GM20000 (cell line): ENCODE measurements at places on chromosomes 16 and 17.

- DNase-seq: no peak
Measured at GRCh38 chr16:82675300-82675699, 48.5 kb downstream of the CDH13 start.

GRCh38 chr17:48375356-48375755, 54.7 kb downstream of the SKAP1 start:
- DNase-seq: no peak

- DNase-seq: no peak
Measured at GRCh38 chr16:17803625-17804410, 333.1 kb upstream of the XYLT1 start.

DNA sequence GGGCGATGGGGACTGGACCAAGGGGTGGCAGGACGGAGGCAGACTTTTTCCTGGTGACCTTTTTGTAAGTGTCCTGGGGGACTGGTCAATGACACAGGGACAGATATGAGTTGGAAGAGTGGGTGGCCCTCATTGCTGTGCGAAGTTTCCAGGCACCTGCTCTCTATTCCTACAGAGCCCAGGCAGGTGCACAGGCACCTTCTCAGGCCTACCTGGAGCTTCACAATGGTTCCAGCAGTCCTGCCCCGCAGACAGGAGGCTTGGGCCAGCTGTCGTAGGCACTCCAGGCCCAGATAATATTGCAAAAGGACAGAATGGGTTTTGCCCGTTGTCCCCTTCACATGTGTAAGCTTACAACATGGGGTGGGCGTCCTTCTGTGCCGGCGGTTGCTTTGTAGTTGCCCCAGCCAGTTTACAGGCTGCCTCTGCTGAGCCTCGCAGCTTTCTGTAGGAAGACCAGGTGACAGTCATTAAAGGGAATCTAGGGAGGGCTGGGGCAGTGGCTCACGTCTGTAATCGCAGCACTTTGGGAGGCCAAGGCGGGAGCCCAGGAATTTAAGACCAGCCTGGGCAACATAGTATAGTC, 84.3 kb downstream of the ARHGAP23 start:
- DNase-seq: no peak

- no peak for DNase-seq
Measured at GRCh38 chr17:64250233-64250835, 12.7 kb downstream of the TEX2 start.

DNA sequence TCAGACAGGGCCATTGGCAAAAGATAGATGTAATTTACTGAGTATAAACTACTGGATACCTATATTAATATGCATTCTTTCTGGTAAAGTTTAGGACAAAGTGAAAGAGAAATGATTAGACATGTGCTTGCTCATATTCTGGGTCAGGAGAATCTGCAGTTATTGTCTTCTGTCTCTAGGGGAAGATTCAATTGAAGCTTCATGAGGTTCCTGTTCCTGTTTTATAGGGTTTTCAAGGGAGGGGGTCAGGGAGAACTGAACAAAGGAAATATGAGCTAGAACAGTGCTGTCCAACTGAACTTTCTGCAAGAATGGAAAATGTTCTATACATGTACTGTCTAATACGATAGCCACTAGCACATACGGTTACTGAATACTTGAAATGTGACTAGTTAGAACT, 59.3 kb upstream of the CORO6 start:
- DNase-seq: peak; percentile 24

DNA sequence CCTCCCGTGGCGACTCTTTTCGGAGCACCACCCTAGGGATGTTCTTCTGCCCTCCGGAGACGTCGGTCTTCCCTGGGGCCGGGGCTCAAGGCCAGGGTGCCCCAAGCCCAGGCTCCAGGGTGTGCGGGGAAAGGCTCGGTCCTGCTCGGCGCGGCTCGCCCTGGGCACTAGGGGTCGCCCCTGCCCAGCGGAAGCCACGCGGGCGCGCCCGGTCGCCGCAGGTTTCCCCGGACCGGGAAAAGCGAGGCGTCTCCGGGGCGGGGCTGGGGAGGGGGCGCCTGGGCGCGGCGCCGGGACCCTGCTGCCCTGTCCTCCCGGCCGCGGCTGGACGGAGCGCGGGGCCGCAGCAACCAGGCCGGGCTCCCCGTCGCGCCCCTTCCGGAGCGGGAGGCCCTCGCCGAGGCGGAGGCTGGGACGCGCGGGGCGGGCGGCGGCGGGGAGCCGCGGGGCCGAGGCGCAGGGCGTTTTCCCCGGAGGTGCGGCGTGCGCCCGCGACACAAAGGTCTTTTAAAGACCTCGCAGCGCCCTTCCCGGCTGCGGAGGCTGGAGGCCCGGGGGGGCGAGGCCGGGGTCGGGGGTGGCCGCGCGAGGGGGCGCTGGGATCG, 76.4 kb downstream of the MRC2 start:
- peak; percentile 89 for DNase-seq

DNA sequence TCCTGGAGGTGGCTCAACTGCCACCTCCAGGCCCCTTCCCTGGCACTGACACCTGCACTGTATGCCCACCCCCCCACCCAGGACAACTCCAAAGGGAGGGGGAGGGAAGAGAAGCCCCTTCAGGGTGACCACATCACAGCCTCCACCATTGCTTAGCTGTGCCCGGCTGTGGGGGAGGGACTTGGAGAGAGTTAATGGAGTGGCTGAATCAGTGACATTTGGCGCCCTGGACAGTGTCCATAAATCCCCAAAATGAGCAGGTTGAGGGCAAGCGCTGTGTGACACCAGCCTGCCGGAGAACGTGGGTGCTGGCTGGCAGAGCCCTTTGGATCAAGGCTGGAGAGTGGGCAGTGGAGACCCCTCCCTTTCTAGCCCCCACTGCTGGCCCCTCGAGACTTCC, 883 bp downstream of the USH1G start:
- no peak for DNase-seq

DNA sequence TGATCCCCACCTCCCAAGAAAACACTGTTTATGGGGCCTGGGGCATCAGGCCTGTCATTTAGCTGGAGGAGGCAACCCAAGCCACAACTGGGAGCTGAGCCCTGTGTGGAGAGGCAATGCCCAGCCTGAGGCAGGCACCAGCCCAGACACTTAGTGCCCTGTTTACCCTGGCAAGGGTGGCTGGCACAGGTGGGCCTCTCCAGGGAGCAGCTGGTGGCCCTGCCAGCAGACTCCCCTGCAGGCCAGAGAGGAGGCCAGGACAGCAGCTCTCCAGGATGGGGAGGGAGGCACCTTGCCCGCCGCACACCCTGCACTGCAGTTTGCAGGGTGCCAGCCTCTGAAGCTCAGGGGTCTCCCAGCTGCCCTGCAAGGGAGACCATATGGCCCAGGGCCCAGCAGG, 9.1 kb upstream of the TMEM92 start:
- DNase-seq: no peak

- DNase-seq: no peak
Measured at GRCh38 chr16:87098361-87098760, 218.8 kb downstream of the C16orf95 start.

GRCh38 chr17:18888766-18889290, 30.9 kb downstream of the PRPSAP2 start:
- DNase-seq: no peak

- DNase-seq: no peak
Measured at GRCh38 chr17:1041746-1042145, 44.8 kb downstream of the TIMM22 start.

- DNase-seq: no peak
Measured at GRCh38 chr17:38879878-38880665, 10.2 kb downstream of the LASP1 start.

GRCh38 chr17:78842881-78843565, 2.4 kb upstream of the USP36 start:
- peak; percentile 64 for DNase-seq

DNA sequence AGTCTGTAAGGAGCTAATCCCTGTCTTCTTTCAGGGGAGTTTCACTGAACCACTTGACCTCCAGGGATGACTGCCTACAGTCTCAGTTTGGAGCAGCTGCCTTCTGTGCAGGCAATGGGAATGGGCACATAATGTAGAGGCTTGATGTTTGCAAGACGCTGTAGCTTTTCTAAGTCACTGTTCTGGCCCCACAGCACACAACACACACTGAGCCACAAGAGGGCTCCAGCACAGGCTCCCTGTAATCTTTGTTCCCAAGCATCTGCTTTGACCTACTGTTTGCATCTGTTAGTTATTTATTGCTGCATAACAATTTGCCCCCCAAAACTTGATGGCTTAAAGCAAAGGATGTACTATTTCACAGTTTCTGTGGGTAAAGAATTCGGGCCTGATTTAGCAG, 419.0 kb upstream of the ASIC2 start:
- DNase-seq: no peak

DNA sequence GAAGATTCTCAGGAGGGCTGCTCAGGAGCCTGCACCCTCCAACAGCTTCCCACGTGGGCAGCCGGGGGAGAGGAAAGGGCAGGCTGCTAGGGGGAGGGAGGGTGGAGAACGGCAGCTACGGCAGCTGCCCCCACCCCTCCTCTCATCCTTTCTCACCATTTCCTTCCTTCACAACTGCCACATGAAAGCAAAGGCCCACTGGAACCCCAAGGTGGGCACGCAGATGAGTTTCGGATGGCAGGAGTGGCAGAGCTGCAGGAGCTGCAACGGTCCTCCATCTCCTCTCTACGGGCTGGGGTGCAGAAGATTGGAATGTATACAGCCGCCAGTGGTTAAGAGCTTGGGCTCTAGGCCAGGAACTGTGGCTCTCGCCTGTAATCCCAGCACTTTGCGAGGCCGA, 77.7 kb downstream of the GAS7 start:
- DNase-seq: peak; percentile 30

- no peak for DNase-seq
Measured at GRCh38 chr16:72399811-72400210, 227.9 kb upstream of the PMFBP1 start.

GRCh38 chr17:59513934-59514841, 51.2 kb upstream of the DHX40 start:
- DNase-seq: no peak

GRCh38 chr16:4182581-4183236, 59.2 kb downstream of the SRL start:
- DNase-seq: peak; percentile 82

DNA sequence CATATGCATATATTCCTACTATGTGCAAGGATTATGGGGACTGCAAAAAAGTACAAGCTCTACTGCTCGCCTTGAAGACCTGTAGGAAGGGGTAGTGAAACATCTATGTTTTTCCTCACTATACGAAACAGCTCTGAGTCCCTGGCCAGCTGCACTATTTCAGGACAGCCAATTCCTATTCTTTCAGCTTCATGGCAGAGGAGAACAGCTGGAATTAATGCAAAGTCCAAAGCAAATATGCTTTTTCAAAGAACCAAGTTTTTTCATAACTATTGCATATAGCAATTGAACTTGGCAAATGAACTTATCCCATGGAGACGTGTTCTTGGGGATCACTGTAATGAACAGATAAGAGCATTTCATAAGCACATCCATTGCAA, 122.3 kb downstream of the SPACA3 start:
- DNase-seq: no peak

- no peak for DNase-seq
Measured at GRCh38 chr16:74034200-74034599, 262.4 kb upstream of the PSMD7 start.

DNA sequence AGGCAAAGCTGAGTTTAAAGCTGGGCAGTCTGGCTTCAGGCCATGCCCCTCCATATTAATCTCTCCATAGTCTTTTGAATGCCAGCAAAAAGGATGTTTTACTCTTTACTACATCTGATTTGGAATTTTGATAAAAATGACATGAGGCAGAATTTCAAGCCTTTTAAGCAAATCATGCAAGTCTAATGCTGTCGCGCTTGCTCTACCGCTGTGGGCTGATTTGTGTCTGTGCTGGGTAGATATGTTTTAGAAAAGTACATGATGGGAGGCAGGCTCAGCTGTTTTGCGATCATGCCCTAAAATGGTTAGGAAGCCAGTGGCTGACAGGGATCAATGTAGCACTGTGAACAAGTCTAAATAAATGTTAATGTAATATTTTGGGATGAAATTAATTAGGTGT, 311.9 kb downstream of the CA10 start:
- DNase-seq: no peak

GRCh38 chr17:81518113-81518784, 5.7 kb upstream of the ACTG1 start:
- DNase-seq: no peak

GRCh38 chr16:72092832-72093447, 480 bp downstream of the TXNL4B start:
- DNase-seq: no peak

- DNase-seq: no peak
Measured at GRCh38 chr16:49593424-49594040, 219.9 kb downstream of the C16orf78 start.

- no peak for DNase-seq
Measured at GRCh38 chr16:3548859-3549258, 28.3 kb downstream of the NLRC3 start.

- no peak for DNase-seq
Measured at GRCh38 chr17:75561927-75562603, 25.5 kb upstream of the MYO15B start.

- DNase-seq: no peak
Measured at GRCh38 chr17:68704871-68705713, 103.9 kb upstream of the FAM20A start.

DNA sequence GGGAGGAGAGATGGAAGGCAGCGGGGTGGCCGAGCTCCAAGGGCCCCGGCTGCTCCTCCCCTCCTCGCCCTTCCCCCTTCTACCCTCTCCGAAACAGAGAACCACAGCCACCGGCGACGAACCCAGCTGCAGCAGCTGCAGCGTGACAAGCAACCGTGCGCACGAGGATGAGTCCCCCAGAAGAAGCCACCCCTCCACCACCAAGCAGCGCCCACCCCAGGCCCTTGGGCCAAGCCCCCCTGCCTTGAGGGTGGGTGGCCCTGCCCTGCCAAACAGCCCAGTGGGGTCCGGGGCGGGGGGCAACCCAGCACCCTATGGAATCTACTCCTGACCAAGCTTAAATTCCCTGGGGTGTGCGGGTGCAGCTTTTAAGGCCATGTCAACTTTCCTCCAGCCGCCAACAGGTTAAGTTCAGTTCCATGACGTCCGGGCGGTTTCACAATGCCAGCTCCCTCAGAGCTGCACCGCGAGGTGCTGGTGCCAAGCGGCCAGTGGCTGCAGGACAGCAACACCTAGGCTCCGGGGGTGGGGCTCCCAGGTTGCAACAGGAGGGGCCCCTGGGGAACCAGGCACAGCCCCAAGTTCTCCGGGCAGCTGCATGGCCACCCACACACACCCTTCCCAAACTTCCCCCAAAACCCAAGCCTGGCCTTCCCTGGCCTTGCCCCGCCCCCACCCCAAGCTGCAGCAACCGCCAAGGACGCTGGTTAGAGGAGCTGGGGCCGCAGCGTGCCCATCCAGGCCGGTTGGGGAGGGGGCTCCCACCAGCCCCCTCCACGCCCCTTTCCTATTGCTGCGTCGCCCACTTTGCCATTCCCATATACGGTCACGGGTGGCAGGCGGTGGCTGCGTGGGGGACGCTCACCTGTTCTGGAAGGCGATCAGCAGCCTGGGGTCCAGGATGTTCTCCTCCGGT, 2.0 kb downstream of the CBX4 start:
- DNase-seq: peak; percentile 86

- peak; percentile 48 for DNase-seq
Measured at GRCh38 chr17:32461853-32462617, 17.7 kb downstream of the PSMD11 start.
